Stomach (tissue), 19 donors: ENCODE measurements at places on chromosomes 2 and 18.

DNA sequence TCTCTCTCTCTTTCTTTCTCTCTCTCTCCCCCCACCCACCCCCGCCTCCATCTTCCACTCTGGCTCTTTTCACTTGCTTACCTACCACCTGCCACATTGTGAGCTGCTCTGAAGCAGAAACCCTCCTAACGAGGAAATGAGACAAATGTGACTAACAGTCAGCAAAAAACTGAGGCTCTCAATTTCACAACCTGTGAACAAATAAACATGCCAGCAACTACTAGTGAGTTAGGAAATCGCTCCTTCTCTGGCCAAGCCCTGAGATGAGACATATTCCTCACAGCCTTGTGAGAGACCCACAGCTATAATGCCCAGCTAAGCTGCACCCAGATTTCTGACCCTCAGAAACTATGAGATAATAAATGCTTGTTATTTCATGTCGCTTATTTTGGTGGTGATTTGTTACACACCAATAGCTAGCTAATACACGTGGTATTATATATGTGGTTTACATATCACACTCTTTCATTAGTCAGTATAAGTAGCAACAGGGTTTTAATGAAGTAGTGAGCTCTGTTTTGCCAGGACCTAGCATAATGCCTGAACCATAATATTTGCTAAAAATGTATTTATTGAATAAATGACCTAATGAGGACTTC is 8.4 kb upstream of the ZNF521 start:
- DNase-seq: no peak

GRCh38 chr18:58341916-58342315 is 287.0 kb downstream of the ALPK2 start:
- DNase-seq: no peak

DNA sequence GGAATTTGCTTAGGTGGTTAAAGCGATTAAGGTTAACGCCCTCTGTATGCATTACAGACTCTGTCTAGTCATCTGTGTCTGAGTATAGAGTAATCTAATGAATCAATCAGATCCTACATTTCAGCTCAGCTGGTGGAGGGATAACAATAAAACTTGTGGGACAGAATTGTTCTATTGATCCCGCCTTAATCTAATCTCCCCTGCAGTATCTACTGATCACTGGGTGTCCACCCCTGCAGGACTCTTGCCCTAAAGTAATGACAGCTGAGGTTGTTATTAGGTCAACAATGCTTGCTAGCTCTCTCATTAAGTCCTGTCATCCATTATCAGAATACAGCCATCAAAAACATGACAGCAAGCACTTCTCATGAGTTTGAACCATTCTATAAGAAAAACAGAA is 462.6 kb upstream of the TMEFF2 start:
- no peak for DNase-seq

GRCh38 chr2:104412384-104412783 is 441.5 kb upstream of the POU3F3 start:
- DNase-seq: peak; percentile 39

DNA sequence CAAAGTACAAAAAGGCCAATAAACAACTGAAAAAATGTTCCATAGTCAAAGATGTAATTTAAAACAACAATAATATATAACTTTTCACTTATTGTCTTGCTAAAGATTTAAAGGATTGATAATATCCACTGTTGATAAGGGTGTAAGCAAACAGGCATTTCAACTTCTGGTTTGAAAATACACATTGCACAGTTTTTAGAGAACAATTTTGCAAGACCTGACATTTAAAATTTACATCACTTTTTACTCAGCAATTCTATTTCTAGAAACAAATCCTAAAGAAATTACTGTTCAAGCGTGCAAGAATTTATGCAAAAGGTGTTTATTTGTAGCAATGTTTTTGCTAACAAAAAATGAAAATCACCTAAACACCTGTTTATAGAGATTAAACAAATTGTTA is 120.4 kb downstream of the TDRD15 start:
- no peak for DNase-seq

DNA sequence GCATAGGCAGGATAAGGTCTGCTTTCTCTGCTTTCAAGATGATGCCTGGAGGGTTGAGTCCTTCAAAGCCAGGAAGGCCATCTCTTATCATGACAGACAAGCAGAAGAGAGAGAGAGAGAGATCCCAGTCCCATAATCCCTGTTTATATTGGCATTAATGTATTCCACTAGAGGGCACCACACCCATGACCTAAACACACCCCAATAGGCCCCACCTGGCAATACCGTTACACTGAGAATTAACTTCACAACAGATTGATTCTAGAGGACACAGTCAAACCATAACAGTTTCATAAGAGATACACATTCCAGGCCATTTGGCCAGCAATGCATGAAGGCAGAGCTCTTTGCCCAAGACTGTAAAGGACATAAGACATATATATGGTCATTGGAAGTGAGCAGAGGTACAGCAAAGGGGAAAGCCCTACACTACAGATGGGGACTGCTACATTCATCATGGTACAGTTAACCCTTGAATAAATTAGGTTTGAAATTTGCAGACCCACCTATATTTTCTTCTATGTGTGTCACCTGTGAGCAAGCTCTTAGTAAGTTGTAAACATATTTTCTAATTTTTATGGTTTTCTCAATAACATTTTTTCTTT is 1516.1 kb downstream of the RPIA start:
- no peak for DNase-seq

GRCh38 chr2:230575642-230576324 is 136.9 kb upstream of the CAB39 start:
- DNase-seq: no peak

GRCh38 chr2:120255071-120255470 is 2.4 kb downstream of the RALB start:
- DNase-seq: no peak

DNA sequence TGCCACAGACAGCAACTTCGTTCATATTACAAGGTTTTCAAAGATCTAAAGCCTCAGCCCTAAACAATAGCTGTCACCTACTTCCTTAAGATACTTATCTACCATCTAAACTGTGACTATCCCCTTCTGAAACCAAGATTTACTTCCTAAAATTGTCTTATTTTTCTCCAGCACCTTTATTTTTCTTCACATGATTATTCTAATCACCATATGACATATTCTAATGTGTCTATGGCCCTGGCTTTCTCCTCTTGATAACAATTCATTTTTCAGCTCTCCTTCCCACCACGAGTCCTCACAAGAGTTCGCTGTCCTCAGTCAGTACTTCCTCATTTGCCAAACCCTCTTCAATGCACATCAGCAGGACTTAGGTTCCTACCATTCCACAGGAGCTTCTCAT is 53.9 kb downstream of the RTTN start:
- DNase-seq: no peak

DNA sequence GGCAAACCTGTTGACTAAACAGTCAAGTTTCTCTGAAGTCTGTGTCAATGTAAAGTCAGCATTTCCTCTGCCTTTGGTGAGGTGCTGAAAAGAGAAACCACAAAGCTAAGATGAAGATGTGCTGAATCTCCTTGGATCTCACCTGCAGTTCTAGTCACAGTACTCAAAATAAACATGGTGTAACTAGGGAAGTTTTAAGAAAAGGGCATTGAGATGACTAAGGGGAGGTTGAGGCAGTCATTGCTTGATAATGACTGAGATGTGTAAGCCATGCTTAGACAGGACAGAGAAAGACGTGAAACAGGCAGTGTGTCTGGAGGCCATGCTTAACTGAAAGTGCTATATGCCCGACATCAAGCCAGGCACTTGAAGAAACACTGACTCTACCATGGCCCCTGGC is 1010.0 kb upstream of the CELF4 start:
- no peak for DNase-seq

GRCh38 chr18:11828786-11829432 is 22.3 kb upstream of the CHMP1B start:
- no peak for DNase-seq

GRCh38 chr2:241391892-241392665 is 36.0 kb downstream of the FARP2 start:
- peak; percentile 42 for DNase-seq

DNA sequence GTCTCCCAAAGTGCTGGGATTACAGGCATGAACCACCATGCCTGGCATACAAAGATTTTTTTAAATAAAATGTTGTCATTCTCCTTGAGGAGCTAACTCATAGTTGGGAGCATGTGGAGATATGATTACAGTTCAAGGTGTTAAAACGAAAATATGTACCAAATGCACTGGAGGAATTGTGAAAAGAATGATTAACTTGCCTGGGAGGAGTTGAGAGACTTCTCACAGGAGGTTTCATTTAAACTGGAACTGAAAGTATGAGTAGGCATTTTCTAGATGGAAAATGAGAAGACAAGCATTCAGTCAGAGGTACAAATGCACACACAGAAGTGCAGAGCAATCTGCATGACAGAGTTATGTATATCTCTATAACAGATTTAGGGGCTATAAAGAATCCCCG is 126.6 kb upstream of the PDE1A start:
- no peak for DNase-seq

DNA sequence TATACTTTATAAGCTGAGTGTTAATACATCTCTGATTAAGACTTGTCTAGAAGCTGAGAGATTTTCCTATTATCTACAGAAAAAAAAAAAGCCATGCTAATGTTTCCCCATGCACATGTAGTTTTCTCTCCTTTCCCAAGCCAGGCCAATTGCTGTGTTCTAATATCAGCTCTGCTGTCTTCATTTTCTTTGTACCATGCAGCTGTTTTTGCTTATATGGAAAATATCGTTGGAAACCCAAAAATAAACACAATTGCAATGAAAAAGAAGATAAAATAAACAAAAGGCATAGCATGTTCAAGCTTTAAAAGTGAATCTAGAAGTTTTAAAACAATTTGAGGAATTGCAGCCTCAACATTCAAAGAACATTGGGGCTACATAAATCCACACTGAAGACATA is 817.4 kb upstream of the ACVR2A start:
- no peak for DNase-seq

DNA sequence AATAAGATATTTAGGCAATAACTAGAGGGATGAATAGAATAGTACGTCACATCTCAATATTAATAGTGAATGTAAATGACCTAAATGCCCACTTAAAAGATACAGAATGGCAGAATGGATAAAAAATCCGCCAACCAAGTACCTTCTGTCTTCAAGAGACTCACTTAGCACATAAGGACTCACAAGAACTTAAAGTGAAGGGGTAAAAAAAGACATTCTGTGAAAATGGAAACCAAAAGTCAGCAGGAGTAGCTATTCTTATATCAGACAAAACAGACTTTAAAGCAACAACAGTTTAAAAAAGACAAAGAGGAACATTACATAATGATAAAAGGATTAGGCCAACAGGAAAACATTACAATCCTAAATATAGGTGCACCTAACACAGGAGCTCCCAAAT is 56.7 kb upstream of the DSC1 start:
- no peak for DNase-seq

DNA sequence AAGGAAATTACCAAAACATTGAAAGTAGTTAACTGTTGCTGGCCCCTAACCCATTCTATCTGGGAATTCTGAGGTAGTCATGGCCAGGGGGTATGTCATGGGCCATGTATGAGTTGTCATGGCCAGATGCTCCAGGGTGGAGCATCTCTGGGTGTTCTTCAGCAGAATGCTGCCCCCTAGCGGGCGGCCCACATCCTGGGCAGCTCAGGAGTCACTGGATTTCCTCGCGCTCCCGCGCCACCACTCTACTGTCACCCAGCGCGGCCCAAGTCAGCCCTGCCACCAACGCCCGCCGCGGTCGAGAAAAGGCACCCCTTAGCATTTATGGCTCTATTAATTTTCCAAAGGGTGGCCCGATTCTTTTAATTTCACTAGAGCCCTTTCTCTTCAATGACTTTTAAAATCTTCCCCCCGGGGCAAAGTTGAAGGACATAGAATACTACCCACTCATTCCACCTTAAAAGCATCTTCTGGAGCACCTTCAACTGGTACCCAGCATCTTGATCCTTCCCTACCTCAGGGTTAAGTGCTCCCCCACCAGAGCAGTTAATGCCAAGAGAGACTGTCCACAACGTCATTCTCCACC is 41.6 kb downstream of the PKDCC start:
- peak; percentile 78 for DNase-seq

DNA sequence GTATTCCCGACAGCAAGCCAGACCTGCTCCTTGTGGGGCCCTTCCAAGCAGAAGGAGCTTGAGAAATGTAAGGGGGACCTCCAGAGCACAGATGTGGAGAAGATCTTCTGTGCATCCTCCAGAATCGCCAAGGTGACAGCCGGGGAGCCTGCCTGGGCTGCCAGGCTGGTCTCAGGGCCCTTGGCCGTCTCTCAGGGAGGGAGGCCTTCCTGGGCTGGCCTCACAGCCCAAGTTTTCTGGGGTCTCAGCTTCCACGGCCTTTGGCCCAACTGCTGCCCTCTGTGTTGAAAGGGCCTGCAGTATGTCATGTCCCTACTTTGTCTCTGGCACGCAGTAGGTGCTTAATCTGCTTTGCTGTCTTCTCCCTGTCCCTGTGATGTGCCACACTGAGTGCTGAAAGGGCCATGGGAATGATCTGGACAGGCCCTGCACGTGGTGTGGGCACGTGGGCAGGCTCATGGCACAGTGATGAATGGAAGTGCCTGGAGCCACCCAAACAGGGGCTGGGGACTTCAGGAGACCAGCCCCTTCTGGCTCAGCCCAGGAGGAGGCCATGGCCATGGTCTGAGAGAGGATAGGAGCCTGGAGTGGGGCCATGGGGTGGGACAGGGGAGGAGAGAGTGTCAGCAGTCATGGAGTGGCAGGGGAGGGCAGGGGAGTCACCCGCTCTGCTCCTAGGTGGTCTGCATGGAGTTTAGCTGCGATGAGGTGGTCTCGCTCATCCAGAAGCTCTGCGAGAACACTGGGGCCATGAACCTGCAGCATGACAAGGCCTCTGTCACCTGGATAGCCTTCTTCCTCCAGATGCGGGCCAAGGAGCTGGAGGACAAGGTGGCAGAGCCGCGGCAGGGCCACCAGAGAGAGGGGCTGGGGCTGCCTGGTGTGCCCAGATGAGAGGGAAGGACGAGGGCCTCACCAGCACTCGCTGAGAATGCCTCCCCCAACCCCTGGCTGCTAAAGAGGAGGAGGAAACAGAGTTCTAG is 35.4 kb downstream of the HJURP start:
- DNase-seq: no peak

DNA sequence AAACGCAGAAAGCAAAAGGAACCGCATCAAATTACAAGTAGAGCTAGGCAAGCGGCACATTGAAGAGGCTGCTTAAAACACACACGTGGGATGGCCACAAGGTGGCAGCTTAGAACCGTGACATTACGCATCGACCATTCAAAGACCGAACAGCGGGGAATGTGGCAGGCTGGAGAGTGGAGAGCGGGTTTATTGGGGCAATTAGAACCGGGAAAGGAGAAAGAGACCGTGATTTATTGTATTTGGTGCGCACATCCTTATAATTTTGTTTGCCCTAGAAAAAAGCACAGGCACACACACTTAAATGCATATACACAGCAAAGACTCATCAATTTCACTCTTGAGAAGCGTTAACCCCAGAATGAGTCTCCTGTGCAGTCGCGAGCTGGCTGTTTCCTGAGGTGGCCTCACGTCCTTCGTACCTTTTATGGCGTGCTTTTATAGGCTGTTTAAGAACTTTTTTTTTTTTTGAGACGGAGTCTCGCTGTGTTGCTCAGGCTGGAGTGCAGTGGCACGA is 31.7 kb upstream of the MEP1B start:
- DNase-seq: peak; percentile 83

GRCh38 chr2:54456612-54457322 is 640 bp downstream of the SPTBN1 start:
- DNase-seq: no peak

GRCh38 chr2:163471947-163472346 is 263.9 kb downstream of the FIGN start:
- no peak for DNase-seq
